ENCODE measurements at places on chromosomes 16 and 17.

GRCh38 chr17:15485045-15485444 lies 17.6 kb upstream of the CDRT4 start:
- DNase-seq, result no peak

DNA sequence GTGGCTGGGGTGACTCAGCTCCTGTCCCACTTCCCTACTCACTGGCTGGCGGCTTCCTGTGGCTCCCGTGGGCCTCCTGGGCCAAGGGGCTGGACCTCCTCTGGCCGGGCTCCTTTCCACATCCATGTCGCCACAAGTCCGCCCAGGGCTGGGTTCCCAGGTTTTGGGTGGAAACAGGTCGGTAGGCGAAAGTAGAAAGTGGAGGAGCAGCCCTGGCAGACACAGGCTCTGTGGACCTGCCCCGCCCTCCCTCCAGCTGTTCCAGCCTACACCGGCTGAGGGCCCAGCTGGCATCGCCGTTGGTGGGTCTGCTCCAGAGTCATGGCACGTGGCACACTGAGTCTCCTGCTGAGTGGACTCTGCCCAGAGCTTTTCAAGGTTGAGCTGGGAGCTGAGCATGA lies 28.7 kb downstream of the GSE1 start:
- DNase-seq, result no peak

GRCh38 chr17:31452101-31452500 lies 60.6 kb downstream of the RAB11FIP4 start:
- no peak for DNase-seq

DNA sequence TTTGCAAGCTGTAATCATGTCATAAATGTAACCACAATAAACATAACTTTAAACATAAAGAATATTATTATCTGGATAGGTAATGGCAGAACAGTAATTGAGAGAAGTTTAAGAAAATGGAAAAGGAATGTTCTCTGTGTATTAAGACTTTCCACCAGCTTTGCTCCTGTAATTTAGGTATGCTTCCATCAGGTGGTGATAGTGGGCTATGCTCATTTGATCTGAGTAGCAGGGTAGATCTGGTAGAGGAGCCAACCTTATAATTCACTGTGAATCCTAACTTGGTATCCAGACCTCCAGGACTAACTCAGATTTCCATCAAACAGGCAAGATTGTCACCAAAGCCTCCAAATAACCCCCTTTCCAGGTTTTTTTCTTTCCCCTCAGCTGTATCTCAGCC lies 137.9 kb upstream of the ZKSCAN2 start:
- DNase-seq, result no peak

DNA sequence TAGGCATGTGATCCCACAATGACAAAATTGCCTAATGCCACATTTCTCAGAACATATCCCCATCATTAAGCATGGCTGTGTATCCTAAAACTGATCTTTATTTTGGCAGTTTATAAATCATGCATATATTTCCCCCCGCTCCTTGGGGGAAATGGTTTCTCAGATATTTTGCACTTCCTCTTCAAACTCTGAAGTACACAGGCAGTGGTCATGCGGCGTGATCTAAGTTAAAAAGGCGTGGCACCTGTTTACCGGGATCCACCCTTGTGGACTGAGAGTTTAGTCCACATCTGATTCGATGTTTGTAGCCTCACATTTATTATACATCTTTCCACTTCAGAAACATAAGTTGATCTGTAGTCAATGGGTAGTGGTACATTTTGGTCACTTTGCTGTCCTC lies 51.4 kb downstream of the USP10 start:
- DNase-seq, result no peak

DNA sequence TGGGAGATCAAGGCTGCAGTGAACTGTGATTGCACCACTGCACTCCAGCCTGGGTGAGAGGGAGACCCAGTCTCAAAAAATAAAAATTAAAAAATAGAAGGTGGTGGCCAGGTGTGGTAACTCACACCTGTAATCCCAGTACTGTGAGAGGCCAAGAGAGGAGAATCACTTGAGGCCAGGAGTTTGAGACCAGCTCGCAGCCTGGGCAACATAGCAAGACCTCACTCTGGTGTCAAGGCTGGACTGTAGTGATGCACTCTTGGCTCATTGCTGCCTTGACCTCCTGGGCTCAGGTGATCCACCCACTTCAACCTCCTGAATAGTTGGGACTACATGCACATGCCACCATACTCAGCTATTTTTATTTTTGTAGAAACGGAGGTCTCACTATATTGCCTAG lies 13.3 kb downstream of the RFFL start:
- DNase-seq, result no peak

DNA sequence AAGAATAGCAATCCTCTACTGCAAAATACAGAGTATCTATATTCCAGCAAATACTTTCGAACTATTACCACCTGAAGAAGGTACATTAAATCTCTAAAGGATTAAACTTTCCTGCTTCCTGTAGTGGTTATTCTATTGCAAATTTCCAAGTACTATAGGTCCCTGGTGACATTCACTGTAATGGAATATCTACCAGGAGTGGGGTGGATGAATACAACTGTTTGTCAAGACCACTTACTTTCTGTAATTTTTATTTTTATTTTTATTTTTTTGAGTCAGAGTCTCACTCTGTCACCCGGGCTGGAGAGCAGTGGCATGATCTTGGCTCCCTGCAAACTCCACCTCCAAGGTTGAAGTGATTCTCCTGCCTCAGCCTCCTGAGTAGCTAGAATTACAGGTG lies 389.5 kb downstream of the TMEM114 start:
- no peak for DNase-seq

Data from T-helper 2 cell (primary cell).